Vagina (tissue), 2 donors: ENCODE measurements at places on chromosomes 3 and 15. TPM values are rescaled to one million over a fixed set of nuclear protein-coding genes. Genes with fewer than 3 reads are reported as not detected.

The CORO2B gene
- 4.7 TPM for total RNA-seq

The RARRES1 gene
- 742 TPM for total RNA-seq

The TMEM40 gene
- 31.7 TPM for total RNA-seq

The NUDT16 gene
- total RNA-seq: 18.2 TPM

The NTRK3 gene
- 4.9 TPM for total RNA-seq
